Esophagus squamous epithelium (tissue), 5 donors: ENCODE measurements at places on chromosomes 3 and 15.

GRCh38 chr3:2098398-2099027 is at the start of gene CNTN4:
CNTN4 (plus strand) TSS chr3:2098866.
- DNase-seq = no peak

GRCh38 chr3:157301755-157302154 is 134.9 kb upstream of the PTX3 start:
- no peak for DNase-seq

DNA sequence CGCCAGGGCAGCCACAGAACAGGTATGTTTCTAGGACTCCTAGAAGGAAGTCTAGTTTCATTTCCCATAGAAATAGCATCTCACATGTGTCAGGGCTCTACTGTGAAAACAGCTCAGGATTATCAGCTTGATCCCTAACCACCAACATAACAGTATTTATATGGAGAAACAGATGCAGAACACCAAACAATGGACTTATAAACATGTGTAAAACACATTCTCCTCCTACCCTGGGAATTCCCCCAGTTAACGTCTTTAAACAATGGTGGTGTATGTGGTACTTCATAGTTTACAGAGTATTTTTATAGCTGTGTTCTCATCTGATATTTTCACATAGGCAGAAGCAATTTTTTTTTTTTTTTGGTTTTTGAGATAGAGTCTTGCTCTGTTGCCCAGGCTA is 9.7 kb downstream of the TNFSF10 start:
- no peak for DNase-seq

GRCh38 chr3:135920275-135920674 is 45.3 kb upstream of the PPP2R3A start:
- DNase-seq = no peak

- DNase-seq = no peak
Measured at GRCh38 chr15:98927022-98927421, 80.6 kb downstream of the PGPEP1L start.

- DNase-seq = peak; percentile 51
Measured at GRCh38 chr3:149657926-149658743, at the start of gene WWTR1. WWTR1 (minus strand) TSS chr3:149658025; CDS start chr3:149657306, 719 bp downstream.
